Stimulated activated CD8-positive, alpha-beta memory T cell treated with anti-CD3 and anti-CD28 coated beads, Interleukin-15, amount 100 ng/mL, for 24 hours (primary cell): ENCODE measurements at places on chromosomes 2 and 18.

DNA sequence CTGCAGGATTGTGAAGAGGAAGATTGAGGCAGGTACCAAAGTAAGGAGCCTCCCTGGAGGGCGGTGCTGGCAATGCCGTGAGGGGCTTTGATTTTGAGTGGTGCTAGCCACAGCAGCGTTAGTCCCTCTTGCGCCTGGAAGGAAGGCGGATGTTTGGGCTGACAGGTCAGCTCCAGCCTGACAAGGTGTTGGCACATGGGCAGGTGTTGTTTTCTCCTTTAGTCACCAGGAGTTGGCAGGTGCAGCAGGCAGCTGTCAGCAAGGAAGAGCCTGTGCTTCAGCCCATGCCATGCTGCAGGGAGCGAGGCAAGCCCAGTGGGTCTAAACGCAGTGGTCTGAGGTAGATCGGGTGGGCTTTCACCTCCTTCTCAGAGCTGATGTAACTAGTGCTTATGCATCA is 8.5 kb downstream of the SEC11C start:
- DNase-seq: no peak

DNA sequence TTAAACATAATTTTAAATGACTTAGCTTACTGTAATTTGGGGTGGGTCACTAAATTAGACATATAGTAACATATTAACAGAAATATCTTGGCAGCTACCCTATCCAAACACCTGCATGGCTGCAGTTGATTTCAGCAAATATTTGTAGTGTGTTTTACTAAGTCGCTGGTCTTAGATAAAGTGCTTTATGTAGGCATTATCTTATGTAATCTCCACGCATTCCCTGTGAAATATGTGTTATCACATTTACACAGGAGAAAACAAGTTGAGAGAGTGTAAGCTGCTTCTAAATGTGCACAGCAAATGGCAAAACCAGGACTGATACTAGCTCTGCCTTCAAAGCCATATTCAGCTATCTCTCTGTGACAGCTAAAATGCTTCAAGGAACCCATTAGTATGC is 72.0 kb downstream of the NYAP2 start:
- no peak for DNase-seq

GRCh38 chr2:30363406-30363805 is 83.6 kb upstream of the LCLAT1 start:
- DNase-seq: no peak

DNA sequence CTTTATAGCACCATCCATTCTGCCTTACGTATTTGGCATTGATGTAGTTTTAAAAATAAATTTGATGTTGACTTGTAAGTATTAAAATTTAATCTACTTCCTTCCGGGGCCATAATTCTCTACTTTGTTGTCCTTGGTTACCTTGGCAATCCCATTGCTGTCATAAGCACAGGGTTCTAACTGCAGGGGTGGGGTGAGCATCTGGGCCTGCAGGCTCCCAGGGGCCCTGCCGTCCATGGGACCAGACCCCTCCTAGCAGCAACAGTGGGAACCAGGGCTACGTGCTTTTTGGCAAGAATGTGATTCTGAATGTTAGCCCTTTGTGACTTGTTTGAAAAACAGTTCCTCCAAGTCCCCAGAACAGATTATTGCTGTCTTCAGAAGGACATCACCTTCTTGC is 4.9 kb downstream of the ASAP2 start:
- no peak for DNase-seq

- no peak for DNase-seq
These were observed 55.6 kb upstream of the IMP4 start for GRCh38 chr2:130286983-130287655.

DNA sequence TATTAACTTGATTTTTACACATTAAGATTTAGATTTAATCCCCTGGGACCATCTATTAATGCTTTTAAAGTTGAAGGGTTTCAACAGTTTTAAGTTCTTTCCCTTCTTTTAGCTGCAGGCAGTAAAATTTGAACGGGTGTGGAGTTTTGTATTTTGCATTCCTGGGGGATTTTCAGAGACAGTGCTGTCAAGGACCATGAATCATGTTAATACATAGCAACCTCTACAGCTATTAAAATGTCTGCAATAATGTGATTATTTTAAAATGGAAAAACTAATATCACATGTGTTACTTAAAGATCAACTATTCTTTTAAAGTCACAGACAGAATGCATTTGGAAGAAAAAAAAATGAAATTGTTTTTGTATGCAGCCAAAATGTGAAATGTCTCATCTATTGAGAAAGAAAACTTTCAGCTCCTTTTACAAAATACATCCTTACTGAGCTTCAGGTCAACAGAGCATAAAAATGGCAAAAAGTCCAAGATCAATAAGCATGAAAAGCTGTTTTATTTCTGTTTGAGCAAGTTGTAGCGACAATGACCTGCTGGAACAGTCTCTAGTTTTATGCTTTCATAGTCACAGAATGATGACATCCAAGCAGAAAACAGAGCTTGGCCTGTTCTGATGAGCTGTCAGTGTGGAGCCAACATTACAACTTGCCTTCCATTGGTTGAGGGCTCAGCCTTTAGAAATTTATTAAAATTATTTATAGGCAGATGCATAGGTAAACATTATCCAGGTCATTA is 21.6 kb upstream of the ZNF521 start:
- DNase-seq: no peak

DNA sequence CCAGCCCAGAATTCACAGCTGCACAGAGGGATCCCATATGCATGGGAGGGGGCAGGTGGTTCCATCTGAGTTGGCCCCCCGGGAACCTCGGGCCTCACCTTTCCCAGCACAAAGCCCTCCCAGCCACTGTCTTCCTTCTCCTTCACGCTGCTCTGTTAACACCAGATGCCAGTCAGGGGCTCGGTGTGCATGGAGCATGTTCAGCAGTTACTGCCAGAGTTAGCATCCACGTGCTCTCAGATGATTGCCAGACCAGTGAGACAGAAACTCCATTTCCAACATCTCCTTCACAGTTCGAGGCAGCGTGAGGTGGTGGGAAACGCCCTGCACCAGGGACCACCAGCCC is 101.0 kb downstream of the PTGR3 start:
- DNase-seq: no peak

DNA sequence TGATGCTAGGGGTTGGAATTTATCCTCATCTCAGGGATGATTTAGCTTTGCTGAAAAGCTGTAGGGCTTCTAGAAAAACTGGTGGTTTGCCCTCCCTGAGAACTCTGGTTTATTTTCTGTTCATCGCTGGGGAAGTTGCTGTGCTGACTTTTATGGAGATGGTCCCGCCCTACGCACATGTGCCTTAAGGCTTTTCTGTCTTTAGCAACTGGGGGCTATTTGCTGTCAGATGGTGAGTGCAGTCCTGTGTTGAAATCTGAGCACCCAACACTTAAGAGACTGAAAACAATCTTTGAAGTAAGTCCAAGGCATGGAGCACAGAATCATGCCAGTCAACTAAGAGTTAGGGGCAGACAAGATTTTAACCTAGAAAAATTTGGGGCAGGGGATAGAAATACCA is 2148.4 kb upstream of the CELF4 start:
- DNase-seq: no peak

- DNase-seq: no peak
These were observed 16.4 kb downstream of the TMEM18 start for GRCh38 chr2:660586-661359.
